Right ventricle myocardium superior (tissue), 1 donor: ENCODE measurements at places on chromosomes 7 and 10. TPM values are rescaled to one million over a fixed set of nuclear protein-coding genes. Genes with fewer than 3 reads are reported as not detected.

- DNase-seq, result no peak
These were observed 15.2 kb downstream of the SOSTDC1 start for GRCh38 chr7:16450366-16450765.

Gene MYL10
- not detected for total RNA-seq

Gene POLR2J2
- 1.7 TPM for total RNA-seq

Gene NRP1
- 159 TPM for total RNA-seq
